ENCODE measurements at places on chromosomes 2 and 18.
A peak's percentile ranks its signal among the peaks of the same experiment; 100 is the strongest.

GRCh38 chr2:158499383-158499782, 42.6 kb downstream of the PKP4 start:
- DNase-seq: no peak

- no peak for DNase-seq
Observed at GRCh38 chr2:215941726-215942125, 71.6 kb downstream of the MREG start.

GRCh38 chr2:56757884-56758545, 574.2 kb downstream of the CCDC85A start:
- no peak for DNase-seq

GRCh38 chr2:30693821-30694281, 113.4 kb downstream of the CAPN13 start:
- DNase-seq: no peak

- no peak for DNase-seq
Observed at GRCh38 chr2:64104933-64105332, 39.3 kb downstream of the PELI1 start.

- no peak for DNase-seq
Observed at GRCh38 chr18:13525381-13526029, 200.9 kb downstream of the FAM210A start.

GRCh38 chr2:51649366-51649765, 617.4 kb upstream of the NRXN1 start:
- no peak for DNase-seq

DNA sequence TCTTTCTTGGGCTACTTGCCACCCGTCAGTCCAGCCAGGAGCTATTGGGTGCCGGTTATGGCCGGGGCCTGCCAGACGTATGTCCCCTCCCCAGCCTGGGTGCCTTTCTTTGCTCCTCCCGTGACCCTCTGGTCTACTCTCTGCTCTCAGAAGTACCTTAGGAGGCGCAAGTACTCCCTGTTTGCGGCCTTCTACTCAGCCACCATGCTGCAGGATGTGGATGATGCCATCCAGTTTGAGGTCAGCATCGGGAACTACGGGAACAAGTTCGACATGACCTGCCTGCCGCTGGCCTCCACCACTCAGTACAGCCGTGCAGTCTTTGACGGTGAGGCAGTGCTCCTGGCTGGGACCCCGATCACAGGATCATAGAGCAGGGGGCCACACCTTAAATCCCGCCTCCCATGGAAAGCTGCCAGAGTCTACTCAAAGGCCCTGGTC, 99.5 kb downstream of the DYSF start:
- no peak for DNase-seq

DNA sequence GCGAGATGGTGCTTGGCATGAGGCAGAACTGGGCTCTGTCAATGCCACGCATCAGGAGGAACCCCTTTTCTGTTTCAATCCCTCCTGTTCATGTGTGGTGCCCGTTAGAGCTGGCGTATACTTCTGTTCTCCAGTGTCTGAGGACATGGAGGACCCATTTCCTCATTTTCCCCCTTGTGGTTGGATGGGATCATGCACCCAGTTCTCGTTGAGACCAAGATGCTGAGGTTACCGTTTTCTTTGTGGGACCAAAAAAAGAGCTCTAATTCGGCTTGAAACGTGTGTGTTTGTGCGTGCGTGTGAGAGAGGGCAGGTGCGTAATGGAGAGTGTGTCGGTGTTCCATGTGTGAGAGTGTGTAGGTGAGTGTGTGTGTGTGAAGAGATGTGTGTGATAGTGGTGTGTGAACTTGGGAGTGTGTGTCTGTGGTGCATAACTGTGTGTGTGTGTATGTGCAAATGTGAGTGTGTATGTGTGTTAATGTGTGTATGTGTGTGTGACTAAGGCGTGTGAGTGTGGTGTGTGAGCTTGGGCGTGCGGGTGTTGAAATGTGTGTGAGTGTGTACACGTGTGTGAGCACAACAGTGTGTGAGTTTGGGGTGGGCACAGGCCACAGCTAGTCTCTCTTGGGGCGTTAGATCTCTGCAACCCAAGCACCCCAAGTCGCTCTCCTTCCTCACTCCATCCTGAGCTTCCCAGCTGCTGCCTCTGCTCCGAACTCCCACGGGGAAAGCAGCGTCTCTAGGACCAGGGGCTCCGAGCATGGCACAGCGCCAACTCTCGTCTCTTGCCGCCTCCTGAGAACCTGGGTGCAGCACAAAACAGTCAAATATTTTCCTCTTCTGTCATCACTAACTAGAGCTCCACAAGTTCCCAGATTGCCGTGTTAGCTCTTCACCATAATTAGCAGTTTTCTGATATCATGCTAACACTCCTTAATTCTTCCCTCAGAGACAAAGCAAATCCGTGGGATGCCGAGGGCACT, 75.8 kb downstream of the LONRF2 start:
- DNase-seq: peak; percentile 1
